ENCODE measurements at places on chromosomes 1 and 21.

GRCh38 chr1:161932668-161933067, 91.0 kb downstream of the OLFML2B start:
- no peak for DNase-seq

GRCh38 chr1:10242135-10242534, 31.8 kb downstream of the KIF1B start:
- DNase-seq, result no peak

DNA sequence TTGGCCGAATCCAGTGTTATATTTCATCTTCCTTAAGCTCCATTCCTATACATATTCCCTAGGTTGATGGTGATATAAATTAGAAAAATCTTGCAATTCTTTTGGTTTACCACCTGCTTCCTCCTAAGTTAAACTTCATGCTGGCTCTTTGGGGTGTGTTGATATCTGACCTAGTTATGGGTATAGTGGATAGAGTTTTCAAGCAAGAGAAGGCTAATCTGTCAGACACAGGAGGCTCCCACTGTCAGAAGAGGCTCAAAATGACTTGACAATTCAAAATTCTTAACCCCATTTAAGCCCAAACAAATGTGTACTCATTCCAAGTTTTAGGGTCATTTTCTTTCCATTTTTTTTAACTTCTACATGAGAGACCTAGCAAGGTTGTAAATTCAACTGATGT, 8.5 kb upstream of the SLC35D1 start:
- no peak for DNase-seq

GRCh38 chr1:237789619-237790018, 101.1 kb downstream of the ZP4 start:
- DNase-seq, result no peak

DNA sequence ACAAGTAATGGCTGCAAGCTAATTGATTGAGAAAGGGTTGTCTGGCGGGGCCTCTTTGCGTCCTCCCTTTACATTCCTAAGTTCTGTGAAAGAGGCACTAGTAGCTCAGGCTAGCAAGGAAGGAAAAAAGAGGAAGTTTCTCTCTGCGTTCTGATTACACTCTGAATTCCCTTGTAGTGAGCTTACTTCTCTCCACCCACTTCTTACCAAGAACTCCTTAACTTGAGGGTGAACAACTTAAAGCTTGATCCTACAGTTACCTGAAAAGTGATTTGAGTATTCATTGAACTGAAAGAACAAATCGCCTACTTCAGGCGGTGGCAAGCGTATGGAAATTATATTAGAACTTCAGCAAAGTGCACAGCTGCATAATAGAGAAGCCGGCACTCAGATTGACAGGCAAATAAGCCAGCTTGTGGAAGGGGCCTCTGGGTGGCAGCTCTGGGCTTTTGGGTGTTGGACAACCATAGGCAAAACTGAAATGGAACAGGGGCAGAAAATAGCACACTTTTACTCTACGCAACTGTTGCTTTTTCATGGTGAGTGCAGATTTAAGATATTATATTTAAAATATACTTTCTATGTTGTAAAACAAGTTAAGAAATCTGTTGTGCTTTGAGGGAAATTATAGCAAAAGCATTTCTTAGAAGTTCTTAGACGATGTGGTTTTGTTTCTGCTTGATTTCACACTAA, 464.5 kb downstream of the USP25 start:
- DNase-seq, result peak; percentile 57

- no peak for DNase-seq
These were observed 34.0 kb downstream of the C1orf198 start for GRCh38 chr1:230834292-230834691.

GRCh38 chr1:33234588-33234990, 21.7 kb upstream of the ZNF362 start:
- no peak for DNase-seq

DNA sequence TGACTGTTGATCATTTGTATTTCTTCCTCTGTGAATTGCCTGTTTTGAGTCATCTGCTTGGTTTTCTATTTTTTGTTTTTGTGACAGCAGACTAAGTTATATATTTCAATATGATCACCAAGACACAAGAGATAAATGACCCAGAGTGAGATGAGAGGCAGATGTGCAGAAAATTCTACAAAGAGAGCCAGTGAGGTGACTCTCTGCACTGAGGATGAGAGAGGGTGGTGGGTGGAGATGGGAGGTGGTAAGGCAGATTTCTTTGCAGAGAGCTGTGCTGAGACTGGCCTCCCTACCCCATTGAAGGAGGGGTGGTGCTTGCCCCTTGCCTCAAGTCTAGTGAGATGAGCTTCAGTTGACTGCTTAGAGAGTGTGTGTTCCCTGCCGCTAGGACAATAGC, 17.6 kb upstream of the FCAMR start:
- no peak for DNase-seq
